ENCODE measurements at places on chromosomes 11 and 22.

DNA sequence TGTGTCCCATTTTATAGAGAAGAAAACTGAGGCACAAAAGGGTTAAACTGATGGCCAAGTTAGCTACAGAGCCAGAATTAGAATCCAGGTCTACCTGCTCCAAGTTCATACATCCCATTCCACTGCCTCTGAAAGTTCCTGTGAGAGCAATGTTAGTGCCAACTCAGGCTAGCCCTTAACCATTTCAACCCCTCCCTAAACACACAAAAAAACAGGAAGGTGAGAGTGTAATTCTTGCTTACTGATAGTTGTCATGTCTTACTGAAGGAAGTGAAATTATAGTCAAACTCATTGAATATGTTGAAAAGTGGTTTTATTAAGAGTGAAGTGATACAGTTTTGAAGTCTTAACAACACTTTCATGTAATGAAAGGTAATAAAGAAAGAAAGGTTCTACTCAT lies 2.9 kb upstream of the E2F8 start:
- no peak for DNase-seq

- no peak for DNase-seq
Measured at GRCh38 chr11:109034339-109034696, 369.4 kb downstream of the DDX10 start.

DNA sequence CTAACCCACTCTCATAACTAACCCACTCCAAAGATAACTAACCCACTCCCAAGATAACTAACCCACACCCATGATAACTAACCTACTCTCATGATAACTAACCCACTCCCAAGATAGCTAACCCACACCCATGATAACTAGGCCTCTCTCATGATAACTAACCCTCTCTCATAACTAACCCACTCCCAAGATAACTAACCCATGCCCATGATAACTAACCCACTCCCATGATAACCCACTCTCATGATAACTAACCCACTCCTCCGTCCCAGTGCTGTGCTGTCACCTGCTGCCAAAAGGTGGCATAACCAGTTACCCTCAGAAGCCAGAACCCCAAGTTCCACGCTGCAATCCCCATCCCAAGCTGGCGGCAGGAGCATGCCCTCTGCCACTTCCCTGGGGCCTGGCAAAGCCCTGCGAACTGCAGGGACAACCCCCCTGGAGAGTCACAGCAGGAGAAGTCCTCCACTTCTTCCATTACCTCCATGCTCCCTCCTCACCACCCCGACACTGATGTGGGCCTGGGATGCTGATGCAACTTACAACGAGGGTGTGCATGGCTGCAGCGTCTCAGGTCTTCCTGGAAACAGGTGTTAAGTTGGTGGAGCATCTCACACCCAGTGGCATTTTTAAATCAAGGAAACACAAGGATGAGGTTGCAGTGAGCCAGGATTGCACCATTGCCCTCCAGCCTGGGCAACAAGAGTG lies 30.8 kb upstream of the CELSR1 start:
- no peak for DNase-seq

DNA sequence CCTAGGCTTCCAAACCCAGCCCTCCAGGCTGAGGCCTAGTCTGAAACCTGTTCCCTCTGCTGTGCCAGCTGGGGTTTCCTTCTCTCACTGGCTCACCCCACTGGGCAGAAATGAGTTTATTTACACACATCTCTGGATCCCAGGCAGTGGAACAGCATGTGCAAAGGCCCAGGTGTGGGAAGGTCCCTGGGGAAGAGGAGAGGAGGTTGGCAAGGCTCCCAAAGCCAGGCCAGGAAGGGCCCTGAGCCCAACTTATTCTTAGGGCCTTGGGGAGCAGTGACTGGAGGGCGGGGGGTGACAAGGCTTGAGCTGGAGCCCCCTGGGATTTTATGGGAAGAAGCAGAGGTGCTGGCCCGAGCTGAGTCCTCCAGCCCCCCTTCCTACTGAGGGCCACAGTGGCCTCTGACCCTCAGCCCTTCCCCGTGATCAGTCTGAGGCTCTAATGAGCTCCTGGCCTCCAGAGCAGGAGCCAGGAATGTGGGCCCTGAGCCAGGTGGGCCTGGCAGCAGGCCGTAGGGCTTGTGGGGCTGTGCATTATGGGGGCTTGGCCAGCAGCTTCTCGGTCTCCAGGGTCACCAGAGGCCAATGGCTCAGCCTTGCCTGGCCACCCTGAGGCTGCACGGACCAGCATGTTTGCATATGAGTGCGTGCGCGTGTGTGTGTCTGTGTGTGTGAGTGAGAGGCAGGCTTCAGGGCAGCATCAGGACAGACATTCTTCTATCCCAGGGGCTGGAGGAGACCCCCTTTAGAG lies 2.9 kb downstream of the MYO7A start:
- peak; percentile 62 for DNase-seq

DNA sequence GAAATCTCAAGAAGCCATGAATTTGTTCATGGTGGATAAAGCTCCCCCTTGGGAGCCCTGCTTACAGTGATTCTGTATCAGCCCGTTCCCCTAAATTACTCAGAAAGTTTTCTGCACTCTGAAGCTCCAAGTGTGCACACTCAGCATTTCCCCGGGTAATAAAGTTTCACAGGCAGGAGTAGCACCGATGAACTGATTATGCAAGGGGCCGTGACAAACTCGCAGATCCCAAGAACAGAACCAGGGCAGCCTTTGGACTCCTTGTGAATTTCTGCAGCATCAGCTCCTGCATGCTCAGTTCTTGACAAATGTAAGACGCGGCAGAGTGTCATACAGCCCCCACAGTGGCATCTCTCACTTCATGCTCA lies 73.5 kb downstream of the COMMD9 start:
- DNase-seq = no peak

- DNase-seq = no peak
Measured at GRCh38 chr11:3178349-3178748, 13.2 kb upstream of the OSBPL5 start.

DNA sequence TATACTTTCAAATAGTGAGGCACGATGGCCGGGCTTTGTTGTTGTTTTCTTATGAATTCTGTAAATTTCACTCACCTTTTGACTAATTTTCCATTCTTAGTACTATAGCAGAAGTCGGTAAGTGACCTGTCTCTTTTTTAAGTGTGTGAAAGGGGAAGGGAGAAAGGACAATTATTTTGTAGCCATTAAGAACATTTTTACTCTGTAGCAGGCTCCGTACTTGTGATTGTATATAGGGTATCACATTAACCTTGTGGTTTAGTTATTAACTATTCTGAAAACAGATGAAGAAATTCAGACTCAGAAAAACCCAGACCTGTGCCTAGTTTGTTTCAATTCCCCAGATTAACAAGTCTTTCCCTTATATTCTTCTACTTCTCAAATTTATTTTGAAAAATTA lies 78.7 kb downstream of the CASP12 start:
- DNase-seq = no peak

- DNase-seq = no peak
Measured at GRCh38 chr11:108697872-108698473, 33.1 kb downstream of the DDX10 start.

- no peak for DNase-seq
Measured at GRCh38 chr11:106017093-106017492, 4.9 kb downstream of the MSANTD4 start.

- no peak for DNase-seq
Measured at GRCh38 chr22:19937616-19938473, 3.7 kb upstream of the COMT start.

DNA sequence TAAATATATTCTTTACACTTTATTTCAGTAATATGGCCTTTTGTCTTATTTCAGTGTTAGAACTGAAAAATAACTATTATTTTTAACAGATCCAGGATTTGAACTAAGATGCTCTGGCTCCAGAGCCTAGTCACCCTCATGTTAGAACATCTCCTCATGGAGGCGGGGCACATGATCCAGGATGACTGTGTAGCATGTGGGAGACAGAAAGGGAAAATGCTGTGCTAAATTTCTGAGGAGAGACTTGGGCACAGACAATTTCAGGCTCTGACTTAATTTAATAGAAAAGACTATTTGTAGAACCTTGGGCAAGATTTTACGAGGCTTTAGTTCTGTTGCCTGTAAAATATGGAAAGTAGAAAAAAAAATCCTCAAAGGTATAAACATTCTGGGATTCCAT lies 24.1 kb downstream of the CTSC start:
- DNase-seq = no peak

DNA sequence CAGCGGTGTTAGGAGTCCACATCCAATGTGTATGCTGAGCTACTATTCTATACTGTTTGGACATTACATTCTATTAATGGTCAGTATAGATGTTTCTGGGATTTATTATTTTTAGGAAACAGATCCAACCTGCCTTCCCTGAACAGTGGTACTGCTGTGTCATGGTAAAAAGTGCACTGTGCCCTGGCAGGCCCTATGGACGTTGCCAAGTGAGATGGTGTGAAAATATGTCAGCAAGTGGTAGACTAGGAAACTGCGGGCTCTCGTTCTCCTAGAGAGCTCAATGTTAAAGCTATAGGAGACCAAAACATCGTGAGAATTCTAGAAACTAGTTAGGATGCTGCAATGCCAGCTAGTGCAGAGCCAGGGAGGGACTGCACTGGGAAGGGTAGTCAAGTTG lies 26.0 kb upstream of the CYP2D6 start:
- DNase-seq = no peak

DNA sequence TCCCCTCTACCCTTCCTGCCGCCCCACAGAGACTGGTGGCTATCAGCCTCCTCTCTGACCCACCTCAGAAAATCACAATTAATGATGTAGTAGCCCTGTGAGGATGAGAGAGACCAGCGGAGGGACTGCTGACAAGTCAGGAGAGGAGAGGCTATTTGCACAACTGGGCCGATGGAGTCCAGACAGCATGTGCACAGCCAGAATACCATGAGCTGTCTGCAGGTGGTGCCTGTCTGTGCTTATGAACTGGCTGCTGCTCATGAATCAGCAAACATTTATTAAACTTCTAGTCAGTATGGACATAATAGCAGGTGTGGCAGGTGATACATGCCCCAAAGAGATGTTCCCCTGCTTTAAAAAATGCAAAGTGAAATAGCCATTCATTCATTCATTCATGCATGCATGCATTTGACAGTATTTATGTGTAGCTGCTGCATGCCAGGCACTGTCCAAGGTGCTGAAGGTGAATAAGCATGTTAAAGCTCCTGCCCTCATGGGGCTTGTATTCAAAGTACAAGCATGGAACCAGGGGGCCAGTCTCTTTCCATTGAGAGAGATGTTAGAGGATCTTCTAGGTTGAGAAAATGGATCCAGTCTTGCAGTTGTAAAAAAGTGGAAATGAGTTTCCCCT lies 141.3 kb downstream of the GRIK4 start:
- DNase-seq = no peak

GRCh38 chr22:37300551-37301017 lies 18.3 kb downstream of the CYTH4 start:
- no peak for DNase-seq

- DNase-seq = peak; percentile 78
Measured at GRCh38 chr11:2314525-2315394, 12.9 kb downstream of the TSPAN32 start.

- no peak for DNase-seq
Measured at GRCh38 chr11:32918427-32918826, 25.8 kb downstream of the QSER1 start.

DNA sequence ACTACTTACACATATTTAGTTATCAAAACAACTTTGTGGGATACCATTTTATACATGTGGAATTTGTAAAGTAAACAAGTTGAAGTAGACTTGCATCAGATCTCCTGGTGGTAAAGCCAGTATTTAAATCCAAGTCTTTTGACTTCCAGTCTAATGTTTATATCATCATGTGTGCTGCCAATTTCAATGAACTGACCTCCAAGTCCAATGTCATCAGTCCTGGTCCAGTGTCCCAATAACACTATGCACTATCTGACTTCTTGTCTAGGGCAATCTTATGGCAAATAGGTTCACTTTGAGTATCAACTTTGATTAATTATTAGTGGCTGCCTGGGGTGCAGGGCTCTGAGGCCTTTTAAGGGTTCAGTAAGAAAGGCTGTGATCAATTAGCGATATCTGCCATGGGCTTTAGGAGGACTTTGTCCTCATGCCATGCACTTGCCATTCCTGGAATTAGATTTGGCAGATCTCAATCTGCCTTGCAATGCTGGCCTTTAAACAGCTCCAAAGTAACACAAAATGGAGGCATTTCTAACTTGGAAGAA lies 9.6 kb upstream of the PTS start:
- DNase-seq = no peak

GRCh38 chr11:122724520-122724919 lies 69.0 kb downstream of the UBASH3B start:
- no peak for DNase-seq

DNA sequence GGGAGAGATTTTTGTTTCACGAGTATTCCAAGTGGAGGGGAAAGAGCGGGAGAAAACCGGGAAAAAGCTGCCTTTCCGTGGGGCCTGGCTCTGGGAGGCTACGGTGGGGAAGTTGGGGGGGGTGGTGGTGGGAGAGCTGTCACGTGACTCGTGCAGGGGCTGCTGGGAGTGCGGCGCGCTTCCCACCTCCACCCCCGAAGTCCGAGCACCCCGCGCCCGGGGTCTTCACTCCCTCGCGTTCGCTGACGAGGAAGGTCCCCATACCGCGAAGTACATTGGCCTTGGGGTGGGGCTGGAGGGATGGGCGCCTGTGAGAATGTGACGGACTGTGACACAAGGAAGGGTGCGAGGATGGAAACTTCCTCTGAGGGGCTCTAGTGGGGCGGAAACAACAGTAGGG lies at the start of gene TEX12:
TEX12 (plus strand) TSS at position 228 of the 400 bp plus-strand sequence. CDS start 1,897 bp downstream, outside the sequence.
- DNase-seq = no peak

DNA sequence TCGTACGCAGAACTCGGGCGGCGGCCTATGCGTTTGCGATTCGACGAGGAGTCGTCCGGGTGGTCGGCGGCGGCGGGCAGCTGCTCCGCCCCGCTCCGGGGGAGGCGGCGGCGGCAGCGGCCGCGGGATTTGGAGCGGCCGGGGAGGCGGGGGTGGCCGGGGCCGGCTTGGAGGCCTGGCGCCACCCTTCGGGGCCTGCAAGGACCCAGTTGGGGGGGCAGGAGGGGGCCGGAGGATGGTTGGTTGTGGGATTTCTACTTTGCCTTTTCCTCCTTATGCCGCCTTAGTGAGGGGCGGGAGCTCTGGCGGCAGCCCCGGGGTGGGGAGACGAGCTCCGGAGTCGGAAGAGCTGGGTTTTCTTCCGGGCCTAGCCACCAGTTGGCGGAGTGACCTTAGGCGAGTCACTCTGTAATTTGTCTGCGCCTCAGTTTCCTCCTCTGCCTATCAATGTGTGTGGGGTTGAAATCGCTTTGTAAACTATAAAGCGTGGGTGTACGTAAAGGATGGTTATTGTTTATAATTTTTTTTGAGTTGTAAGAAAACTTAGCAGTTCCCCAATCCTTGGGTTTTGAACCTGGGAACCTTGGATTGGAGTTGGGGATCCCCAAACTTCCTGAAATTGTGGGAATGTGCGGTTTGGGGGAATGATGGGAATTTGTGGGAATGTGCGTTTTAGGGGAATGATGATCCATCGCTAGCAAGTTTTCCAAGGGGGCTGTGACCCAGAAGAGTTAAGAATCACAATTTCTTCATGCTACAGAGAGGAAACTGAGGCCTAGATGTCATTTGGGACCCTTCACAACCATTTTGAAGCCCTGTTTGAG lies 679 bp downstream of the TUG1 start:
- no peak for DNase-seq

DNA sequence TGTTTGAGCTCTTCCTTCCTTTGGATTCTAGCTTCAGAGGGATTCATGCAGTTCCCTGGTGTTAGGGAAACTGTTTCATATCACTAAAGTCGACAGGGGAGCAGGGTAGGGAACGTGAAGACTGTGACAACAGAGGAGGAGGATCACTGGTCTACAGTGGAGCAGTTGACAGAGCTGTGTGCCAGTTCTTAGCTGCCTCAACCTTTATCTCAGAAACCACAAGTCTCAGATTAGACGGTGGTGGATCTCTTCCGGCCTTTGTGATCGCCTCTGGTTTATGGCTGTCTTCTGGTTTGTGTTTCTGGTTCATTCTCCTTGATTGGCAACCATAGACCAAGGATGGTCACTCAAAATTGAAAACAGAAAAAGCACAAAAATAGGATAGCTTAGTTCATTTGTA lies 538.9 kb upstream of the API5 start:
- no peak for DNase-seq
